GM23338 (cell line): ENCODE measurements at places on chromosomes 2 and 18. TPM values are rescaled to one million over a fixed set of nuclear protein-coding genes. Genes with fewer than 3 reads are reported as not detected.

The TWIST2 gene
- 12.5 and 13.6 TPM in 2 replicates for total RNA-seq

The DUSP19 gene
- total RNA-seq = 0.97 and 2.8 TPM in 2 replicates

The MAP2 gene
- 3.2 and 4.4 TPM in 2 replicates for total RNA-seq

The UGT1A10 gene
- 0.23 TPM in 1 of 2 replicates, not detected in the other for total RNA-seq
